ENCODE measurements at places on chromosomes 11 and 22.

- DNase-seq: no peak
These were observed 1272.1 kb downstream of the BRD1 start for GRCh38 chr22:48555606-48556005.

DNA sequence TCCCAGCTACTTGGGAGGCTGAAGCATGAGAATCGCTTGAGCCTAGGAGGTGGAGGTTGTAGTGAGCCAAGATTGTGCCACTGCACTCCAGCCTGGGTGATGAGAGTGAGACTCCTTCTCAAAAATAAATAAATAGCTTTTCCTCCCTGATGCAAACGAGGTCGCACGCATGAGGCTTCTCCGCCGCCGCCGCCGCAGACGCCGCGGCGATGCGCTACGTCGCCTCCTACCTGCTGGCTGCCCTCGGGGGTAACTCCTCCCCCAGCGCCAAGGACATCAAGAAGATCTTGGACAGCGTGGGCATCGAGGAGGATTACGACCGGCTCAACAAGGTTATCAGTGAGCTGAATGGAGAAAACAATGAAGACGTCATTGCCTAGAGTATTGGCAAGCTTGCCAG is 20.0 kb upstream of the RAB39A start:
- DNase-seq: no peak

GRCh38 chr11:26042113-26042512 is 289.8 kb upstream of the ANO3 start:
- no peak for DNase-seq

- no peak for DNase-seq
These were observed 71.9 kb downstream of the LDLRAD3 start for GRCh38 chr11:36015799-36016198.

- DNase-seq: no peak
These were observed 16.0 kb downstream of the OVOL1 start for GRCh38 chr11:65802841-65803240.

- no peak for DNase-seq
These were observed 63.8 kb downstream of the SC5D start for GRCh38 chr11:121356357-121356756.

DNA sequence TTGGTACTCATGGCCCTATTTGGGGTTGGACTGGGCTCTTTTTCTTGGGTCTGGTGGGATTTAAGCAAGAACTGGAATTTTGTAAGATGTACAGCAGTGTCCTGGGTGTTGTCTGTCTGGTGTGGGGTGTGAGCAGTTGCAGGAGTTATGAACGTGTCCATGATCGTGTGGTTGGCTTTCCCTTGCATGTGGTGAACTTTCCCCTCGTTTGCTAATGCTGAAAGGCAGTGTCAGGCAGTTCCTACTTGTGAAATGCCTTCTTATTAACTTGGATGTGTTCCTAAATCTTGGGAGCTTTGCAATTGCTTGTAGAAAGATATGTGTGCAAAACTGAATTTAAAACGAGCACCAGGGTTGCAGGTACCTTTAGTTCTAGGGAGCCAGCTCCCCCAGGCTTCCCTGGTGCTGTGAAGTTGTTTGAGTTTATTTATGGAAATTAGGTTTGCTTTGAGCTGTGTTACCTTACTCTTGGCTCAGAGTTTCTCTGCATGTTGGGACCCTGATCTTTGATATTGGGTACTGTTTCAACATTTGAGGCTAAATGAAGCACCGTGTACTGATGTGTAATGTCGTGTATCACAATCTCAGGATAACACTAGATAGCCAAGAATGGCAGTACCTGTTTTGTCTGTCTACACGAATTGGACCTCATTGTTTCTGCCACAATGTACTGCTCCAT is 35.8 kb upstream of the HSD17B12 start:
- DNase-seq: no peak

DNA sequence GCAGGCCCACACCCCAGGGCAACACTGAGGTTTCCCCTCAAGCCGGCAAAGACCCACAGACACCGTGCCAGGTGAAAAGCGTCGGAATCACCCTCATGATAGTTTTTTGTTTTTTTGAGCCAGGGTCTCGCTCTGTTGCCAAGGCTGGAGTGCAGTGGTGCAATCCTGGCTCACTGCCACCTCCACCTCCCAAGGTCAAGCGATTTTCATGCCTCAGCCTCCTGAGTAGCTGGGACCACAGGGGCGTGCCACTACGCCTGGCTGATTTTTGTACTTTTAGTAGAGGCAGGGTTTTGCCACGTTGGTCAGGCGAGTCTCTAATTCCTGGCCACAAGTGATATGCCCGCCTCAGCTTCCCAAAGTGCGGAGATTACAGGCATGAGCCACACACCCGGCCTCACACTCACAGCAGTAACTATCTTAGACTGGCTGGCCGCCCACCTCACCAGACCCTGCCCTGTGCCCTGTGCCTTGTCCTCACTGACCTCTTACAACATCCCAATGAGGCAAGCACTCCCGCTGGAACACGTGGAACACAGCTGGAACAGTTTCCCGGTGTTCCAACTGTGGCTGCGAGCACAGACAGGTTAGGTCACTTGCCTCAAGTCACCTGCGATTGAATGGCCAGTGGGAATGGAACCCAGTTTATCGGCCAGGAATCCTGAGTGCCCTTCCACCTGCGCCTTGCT is 21.1 kb downstream of the LRRC10B start:
- DNase-seq: no peak

DNA sequence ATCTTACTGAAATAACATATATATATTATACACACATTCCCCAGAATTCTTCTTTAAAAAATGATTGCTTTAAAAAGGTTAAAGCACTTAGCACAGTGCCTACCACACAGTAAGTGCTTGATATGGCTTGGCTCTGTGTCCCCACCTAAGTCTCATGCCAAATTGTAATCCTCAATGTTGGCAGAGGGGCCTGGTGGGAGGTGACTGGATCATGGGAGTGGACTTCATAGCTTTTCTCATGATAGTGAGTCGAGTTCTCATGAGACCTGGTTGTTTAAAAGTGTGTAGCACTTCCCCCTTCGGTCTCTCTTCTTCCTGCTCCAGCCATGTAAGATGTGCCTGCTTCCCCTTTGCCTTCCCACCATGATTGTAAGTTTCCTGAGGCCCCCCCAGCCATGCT is 6.2 kb downstream of the CRYAB start:
- DNase-seq: no peak

GRCh38 chr22:27218012-27218920 is 560.9 kb downstream of the MIAT start:
- DNase-seq: no peak

- no peak for DNase-seq
These were observed 850.8 kb downstream of the BRD1 start for GRCh38 chr22:48976556-48977535.

GRCh38 chr22:27207266-27207665 is 549.9 kb downstream of the MIAT start:
- no peak for DNase-seq

- no peak for DNase-seq
These were observed 92.9 kb upstream of the THY1 start for GRCh38 chr11:119515771-119516400.

- DNase-seq: no peak
These were observed 531 bp downstream of the RAB3IL1 start for GRCh38 chr11:61916737-61917333.

- no peak for DNase-seq
These were observed 25.3 kb upstream of the PARVB start for GRCh38 chr22:43998679-43999264.

- DNase-seq: peak; percentile 50
These were observed at the start of gene SHISA8 for GRCh38 chr22:41915035-41915785. SHISA8 (minus strand) TSS chr22:41915074; CDS start chr22:41914667, 407 bp downstream.

Measured in central memory CD4-positive, alpha-beta T cell (primary cell).